Activated naive CD8-positive, alpha-beta T cell treated with anti-CD3 and anti-CD28 coated beads for 36 hours (primary cell): ENCODE measurements at places on chromosomes 6 and 20. TPM values are rescaled to one million over a fixed set of nuclear protein-coding genes. Genes with fewer than 3 reads are reported as not detected.

RBCK1 gene
- 113 TPM for total RNA-seq

MEI4 gene
- total RNA-seq = not detected

VWA7 gene
- total RNA-seq = 1.6 TPM

ASIP gene
- not detected for total RNA-seq

POLR3F gene
- 12.9 TPM for total RNA-seq

SENP6 gene
- 68.2 TPM for total RNA-seq

ZSCAN26 gene
- total RNA-seq = 5.2 TPM

HSPA1A gene
- 24.3 TPM for total RNA-seq

LY6G5C gene
- 2.4 TPM for total RNA-seq

HCRTR2 gene
- total RNA-seq = not detected

HUS1B gene
- 1.0 TPM for total RNA-seq

RNF8 gene
- 29.2 TPM for total RNA-seq

ISM1 gene
- 3.2 TPM for total RNA-seq

DNA sequence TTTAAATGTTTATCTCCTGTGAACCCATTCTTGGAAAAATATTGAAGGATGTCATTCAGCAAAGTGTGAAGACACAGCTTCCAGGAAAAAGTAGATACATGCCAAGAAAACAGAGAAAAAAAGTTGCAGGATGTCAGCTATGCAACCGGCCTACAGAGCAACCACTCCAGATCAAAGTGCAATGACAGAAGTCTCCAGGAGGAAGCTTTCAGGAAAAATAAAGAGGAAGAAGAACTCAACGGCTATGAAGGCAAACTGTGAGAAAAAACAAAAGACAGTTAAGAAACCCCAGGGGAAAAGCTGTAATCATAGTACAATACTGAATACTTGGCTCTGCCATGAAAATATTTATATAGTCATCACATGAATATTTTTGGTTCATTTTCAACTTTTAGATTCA lies 30.6 kb downstream of the REPS1 start:
- peaks cover 56% of the 10 kb centered on the region for H3K4me1 ChIP-seq
- no peak overlapping the region for H3K4me3 ChIP-seq
- peaks cover 23% of the 10 kb centered on the region for H3K36me3 ChIP-seq
- no peaks in the 10 kb centered on the region for H3K27me3 ChIP-seq
- H3K27ac ChIP-seq = no peak overlapping the region
- DNase-seq = no peak

DNA sequence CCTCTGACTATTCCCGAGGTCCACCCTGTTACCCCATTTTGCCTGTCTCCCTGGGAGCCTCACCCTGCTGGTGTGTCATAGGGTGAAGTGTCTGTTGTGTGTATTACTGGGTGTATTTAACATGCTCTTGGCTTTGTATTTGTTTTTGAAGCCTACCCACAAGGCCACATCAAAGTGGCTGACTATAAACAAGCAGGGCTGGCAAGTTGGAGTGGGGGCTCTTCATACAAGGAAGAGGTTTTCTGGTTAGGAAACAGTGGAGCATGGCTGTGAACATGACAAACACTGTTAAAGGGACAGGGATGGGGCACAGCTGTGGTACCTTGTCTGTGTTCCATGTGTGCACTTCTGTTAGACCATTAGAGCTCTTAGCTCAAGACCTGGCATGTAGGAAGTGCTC lies 26.3 kb downstream of the HECA start:
- peaks cover 86% of the 10 kb centered on the region for H3K4me1 ChIP-seq
- DNase-seq = peak; percentile 56
- no peaks in the 10 kb centered on the region for H3K27me3 ChIP-seq

DNA sequence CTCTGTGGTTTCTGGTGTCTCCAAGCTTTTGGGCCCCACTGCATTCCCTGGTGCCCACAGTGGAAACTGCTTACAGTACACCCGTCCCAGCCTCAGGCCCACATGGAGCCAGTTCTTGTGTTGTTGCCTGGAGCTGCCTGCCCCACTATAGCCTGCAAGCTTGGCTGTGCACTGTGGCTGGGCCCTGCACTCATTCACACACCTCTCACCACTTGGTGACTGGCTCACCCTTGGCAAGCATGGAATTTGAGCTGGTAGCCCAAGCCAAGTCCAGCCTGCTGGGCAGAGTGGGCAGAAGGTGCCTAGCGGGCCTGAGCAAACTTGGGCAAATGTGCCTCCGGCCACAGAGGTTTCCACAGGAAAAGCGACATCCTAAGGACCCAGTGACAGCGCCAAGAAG lies 472.3 kb downstream of the MMUT start:
- H3K27me3 ChIP-seq = no peaks in the 10 kb centered on the region
- H3K36me3 ChIP-seq = no peaks in the 10 kb centered on the region

GRCh38 chr6:14499841-14500240 lies 382.3 kb downstream of the CD83 start:
- H3K27ac ChIP-seq = no peak overlapping the region
- H3K4me1 ChIP-seq = no peaks in the 10 kb centered on the region
- no peaks in the 10 kb centered on the region for H3K27me3 ChIP-seq
- H3K36me3 ChIP-seq = peaks cover 3% of the 10 kb centered on the region
- no peak overlapping the region for H3K4me3 ChIP-seq
- no peak for DNase-seq

GRCh38 chr20:40715491-40715890 lies 26.5 kb upstream of the MAFB start:
- H3K27me3 ChIP-seq = peaks cover 5% of the 10 kb centered on the region
- no peaks in the 10 kb centered on the region for H3K36me3 ChIP-seq
- H3K4me1 ChIP-seq = no peaks in the 10 kb centered on the region
- no peak for DNase-seq
- no peak overlapping the region for H3K27ac ChIP-seq
- no peak overlapping the region for H3K4me3 ChIP-seq

- no peak for DNase-seq
- peaks cover 27% of the 10 kb centered on the region for H3K4me1 ChIP-seq
- peaks cover 4% of the 10 kb centered on the region for H3K36me3 ChIP-seq
- H3K4me3 ChIP-seq = peak overlapping the region; percentile 83
- H3K27me3 ChIP-seq = no peaks in the 10 kb centered on the region
These were observed 670 bp upstream of the PARD6B start for GRCh38 chr20:50730765-50731054.

GRCh38 chr20:63958964-63959698 lies 2.9 kb upstream of the UCKL1 start:
- no peak overlapping the region for H3K27ac ChIP-seq
- no peak for DNase-seq
- H3K4me1 ChIP-seq = peaks cover 24% of the 10 kb centered on the region
- H3K27me3 ChIP-seq = no peaks in the 10 kb centered on the region

DNA sequence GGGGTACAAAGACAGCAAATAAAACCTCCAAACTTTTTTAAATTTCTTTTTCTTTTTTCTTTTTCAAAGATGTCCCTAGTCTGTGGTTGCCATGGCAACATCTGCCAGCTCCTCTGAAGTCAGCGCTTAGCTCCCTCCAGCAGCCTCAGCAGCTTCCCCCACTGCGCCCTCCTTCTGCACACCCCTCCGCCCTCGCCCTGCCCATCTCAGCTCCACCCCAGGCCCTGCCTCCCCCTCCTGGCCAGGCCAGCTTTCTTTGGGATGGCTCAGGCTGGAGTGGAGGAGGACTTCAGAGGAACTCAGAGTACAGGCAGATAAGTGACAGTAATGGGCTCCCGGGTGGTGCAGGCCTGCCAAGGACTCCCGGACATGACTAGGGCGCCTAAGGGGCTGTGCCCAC lies 104.6 kb downstream of the LRFN2 start:
- H3K27ac ChIP-seq = no peak overlapping the region
- H3K4me1 ChIP-seq = peaks cover 2% of the 10 kb centered on the region
- no peak for DNase-seq
- H3K4me3 ChIP-seq = no peak overlapping the region
- H3K27me3 ChIP-seq = peaks cover 10% of the 10 kb centered on the region

- H3K36me3 ChIP-seq = no peaks in the 10 kb centered on the region
- H3K4me3 ChIP-seq = no peak overlapping the region
- H3K27ac ChIP-seq = no peak overlapping the region
- peaks cover 19% of the 10 kb centered on the region for H3K27me3 ChIP-seq
- peaks cover 7% of the 10 kb centered on the region for H3K4me1 ChIP-seq
- DNase-seq = no peak
These were observed 5.2 kb upstream of the SLCO4A1 start for GRCh38 chr20:62637110-62637509.

DNA sequence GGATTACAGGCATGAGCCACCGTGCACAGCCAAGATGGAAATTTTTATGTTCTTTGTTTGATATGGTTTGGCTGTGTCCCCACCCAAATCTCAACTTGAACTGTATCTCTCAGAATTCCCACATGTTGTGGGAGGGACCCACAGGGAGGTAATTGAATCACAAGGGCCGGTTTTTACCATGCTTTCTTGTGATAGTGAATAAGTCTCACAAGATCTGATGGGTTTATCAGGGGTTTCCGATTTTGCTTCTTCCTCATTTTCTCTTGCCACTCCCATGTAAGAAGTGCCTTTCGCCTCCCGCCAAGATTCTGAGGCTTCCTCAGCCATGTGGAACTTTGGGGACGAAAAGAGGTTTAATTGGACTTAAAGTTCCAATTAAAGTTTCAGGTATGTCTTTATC lies 14.6 kb downstream of the EEF1A1 start:
- no peak overlapping the region for H3K27ac ChIP-seq
- H3K27me3 ChIP-seq = no peaks in the 10 kb centered on the region
- H3K4me3 ChIP-seq = no peak overlapping the region

DNA sequence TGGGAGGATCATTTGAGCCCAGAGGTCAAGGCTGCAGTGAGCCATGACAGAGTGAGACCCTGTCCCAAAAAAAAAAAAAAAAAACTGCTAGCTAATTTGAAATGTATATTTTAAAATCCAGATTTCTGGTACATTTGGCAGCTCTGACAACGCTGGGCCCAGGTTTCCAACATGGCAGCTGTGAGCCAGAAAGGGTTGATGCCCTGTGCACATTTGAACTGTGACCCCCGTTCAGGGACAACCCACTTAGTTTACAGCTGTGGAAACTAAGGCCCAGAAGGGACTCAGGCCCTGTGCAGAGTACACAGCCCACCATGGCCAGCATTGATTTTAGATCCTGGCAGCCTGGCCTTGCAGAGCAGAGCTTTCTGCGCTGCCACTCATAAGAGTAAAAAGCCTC lies 56.0 kb upstream of the MYL9 start:
- H3K27me3 ChIP-seq = no peaks in the 10 kb centered on the region
- peaks cover 3% of the 10 kb centered on the region for H3K36me3 ChIP-seq
- H3K4me3 ChIP-seq = no peak overlapping the region

DNA sequence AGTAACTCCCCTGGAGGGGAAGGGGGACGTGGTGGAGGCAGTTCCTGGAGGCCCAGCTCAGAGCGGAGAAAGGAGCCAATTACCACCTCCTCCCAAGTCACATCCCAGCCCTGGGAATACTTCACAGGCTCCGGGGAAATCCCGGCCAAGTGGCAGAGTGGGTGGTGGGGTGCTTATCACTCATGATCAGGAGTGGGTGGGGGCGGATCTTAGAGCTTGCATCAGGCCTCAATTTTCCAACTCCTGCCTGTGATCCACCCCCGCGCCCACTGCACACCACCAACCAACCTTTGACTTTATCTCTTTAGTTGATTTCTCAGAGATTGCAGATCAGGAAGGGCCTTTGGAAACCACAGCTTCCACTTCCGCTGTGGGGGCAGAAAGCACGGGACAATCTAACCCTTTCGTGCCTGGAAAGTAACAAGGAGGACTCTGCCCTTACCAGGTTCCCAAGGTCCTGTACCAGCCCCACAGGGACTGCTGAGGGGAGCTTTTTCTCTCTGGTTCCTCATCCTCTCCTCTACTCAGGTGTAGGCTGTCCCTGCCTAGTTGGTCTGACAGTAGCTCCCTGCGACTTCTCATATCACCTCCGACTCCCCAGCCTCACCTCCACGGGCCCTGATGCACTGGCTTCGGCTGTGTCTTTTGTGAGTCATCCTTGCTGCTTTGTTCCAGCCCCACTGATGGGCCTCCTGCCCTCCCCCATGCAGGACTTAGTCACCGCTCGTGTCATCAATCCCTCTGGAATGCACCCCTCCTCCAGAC lies 24.9 kb upstream of the IER3 start:
- peak overlapping the region; percentile 97 for H3K27ac ChIP-seq
- peak; percentile 87 for DNase-seq
- no peaks in the 10 kb centered on the region for H3K27me3 ChIP-seq
- peaks cover 24% of the 10 kb centered on the region for H3K36me3 ChIP-seq
- peaks cover 80% of the 10 kb centered on the region for H3K4me1 ChIP-seq

DNA sequence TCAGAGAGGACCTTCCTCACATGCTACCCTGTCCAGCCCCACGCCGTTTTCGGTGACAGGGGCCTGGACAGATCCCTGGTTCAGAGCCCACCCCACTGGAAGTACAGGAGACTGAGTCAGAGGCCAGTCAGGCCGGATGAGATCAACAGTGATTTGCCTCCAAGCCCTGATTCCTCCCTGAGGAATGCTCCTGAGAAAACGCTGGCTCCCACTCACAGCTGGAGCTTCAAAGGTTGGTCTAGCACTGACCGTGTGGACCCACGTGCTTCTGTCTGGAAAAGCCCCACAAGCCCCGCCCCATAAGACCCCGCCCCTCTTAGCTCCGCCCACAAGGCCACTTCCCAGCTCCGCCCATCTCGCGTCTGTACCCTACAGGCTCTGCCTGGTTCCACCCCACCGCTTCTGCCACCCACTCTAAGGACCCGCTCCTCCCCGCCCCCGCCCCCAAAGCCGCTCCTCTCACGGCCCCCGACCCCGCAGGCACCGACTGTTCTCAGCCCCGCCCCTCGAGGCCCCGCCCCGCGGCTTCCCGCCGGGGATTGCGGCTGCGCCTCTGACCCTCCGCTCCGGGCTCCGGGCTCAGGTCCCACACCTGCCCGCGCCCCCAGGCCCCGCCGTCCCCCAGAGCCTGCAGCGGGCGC lies 64.9 kb upstream of the BHLHE23 start:
- H3K4me3 ChIP-seq = peak overlapping the region; percentile 40
- H3K27ac ChIP-seq = no peak overlapping the region
- H3K4me1 ChIP-seq = peaks cover 1% of the 10 kb centered on the region

- H3K27me3 ChIP-seq = peaks cover 44% of the 10 kb centered on the region
- H3K4me1 ChIP-seq = no peaks in the 10 kb centered on the region
- no peak overlapping the region for H3K4me3 ChIP-seq
- H3K36me3 ChIP-seq = peaks cover 1% of the 10 kb centered on the region
These were observed 28.6 kb upstream of the SIM1 start for GRCh38 chr6:100493206-100493888.
